ENCODE measurements at places on chromosomes 13 and 19.
A peak's percentile ranks its signal among the peaks of the same experiment; 100 is the strongest.

GRCh38 chr19:47673426-47673825 is 39.8 kb upstream of the EHD2 start:
- no peak for DNase-seq

DNA sequence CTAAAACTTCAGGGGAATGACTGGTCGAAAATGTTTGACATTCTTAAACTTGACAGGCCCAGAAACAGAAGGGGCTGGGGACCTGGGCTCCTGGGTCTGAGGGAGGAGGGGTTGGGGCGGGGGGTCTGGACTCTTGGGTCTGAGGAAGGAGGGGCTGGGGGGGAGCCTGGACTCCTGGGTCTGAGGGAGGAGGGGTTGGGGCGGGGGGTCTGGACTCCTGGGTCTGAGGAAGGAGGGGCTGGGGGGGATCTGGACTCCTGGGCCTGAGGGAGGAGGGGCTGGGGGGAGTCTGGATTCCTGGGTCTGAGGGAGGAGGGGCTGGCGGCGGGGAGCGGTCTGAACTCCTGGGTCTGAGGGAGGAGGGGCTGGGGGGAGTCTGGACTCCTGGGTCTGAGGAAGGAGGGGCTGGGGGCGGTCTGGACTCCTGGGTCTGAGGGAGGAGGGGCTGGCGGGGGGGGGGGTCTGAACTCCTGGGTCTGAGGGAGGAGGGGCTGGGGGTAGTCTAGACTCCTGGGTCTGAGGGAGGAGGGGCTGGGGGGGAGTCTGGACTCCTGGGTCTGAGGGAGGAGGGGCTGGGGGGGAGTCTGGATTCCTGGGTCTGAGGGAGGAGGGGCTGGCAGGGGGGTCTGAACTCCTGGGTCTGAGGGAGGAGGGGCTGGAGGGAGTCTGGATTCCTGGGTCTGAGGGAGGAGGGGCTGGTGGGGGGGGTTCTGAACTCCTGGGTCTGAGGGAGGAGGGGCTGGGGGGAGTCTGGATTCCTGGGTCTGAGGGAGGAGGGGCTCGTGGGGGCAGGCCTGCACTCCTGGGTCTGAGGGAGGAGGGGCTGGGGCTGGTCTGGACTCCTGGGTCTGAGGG is 5.5 kb upstream of the KLK6 start:
- DNase-seq, result no peak

GRCh38 chr13:48412881-48413351 is at the start of gene LPAR6:
Gene LPAR6, minus strand, starts transcription at chr13:48413113. Its CDS starts 690 bp downstream, at chr13:48412423.
- peak; percentile 62 for DNase-seq

DNA sequence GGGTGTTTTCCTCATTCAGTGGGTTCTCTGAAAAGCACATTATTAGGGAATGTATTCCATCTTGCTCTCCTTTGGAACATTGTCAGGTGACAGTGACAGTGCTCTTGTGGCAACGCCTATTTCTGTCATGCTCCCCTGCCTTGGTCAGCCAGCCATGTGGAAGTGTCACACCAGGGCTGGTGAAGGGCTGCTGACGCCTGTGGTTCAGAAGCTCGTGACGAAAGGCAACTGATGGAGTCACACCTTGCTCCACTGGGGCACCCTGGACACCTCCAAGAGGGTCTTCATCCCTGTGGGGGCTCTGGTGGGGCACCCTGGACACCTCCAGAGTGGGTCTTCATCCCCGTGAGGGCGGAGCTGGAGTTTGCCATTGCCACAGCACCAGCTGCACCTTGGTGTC is 68.9 kb upstream of the GPR183 start:
- DNase-seq, result no peak

DNA sequence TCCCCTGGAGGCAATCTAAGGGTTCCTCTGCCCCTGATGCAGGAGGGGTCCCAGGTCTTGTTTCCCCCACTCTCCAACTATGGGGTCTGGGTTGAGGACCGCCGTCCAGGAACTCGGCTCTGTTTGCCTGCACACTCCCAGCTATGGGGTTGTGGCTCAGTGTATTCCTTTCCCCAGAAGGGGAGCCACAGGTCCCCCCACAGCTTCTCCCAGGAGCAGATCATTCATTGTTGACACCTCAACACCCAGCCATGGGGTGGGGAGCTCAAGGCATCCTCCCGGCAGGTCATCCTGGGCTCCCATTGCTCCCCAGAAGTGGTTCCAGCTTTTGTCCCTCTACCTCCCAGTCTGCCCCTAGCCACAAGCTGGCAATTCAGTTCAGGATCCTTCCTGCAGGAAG is 975 bp downstream of the ZNF358 start:
- DNase-seq, result no peak

- DNase-seq, result peak; percentile 22
Observed at GRCh38 chr19:36041831-36042230, 9.2 kb upstream of the CLIP3 start.

DNA sequence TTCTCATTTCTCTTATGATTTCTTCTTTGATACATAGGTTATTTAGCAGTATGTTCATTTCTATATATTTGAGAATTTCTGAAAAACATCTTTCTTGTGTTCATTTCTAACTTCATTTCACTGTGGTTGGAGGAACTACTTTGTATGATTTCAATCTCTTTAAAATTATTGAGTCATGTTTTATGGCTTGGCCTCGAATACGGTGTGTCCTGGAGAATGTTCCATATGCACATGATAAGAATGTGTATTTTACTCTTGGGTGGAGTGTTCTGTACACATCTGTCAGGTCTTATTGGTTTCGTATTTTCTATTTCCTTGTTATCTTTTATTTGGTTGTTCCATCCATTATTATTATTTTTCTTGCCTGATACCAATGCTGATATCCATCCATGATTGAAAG is 22.9 kb downstream of the DNM2 start:
- no peak for DNase-seq

DNA sequence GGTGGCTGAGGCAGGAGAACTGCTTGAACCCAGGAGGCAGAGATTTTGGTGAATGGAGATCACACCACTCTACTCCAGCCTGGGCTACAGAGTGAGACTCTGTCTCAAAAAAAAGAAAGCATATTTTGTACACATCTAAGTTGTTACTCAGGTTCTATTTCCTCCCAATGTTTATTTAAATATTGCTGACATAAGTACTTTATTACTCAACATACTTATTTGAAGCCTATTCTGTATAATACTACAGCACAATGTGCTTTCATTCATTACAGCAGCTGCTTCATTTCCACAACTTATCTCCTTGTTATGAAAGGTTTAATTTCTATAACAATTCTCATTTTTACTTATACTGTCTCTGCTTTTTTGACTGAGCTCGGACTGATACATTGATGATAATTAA is 495.7 kb downstream of the SLITRK1 start:
- no peak for DNase-seq

GRCh38 chr13:73902296-73902695 is 231.9 kb downstream of the KLF12 start:
- DNase-seq, result no peak

DNA sequence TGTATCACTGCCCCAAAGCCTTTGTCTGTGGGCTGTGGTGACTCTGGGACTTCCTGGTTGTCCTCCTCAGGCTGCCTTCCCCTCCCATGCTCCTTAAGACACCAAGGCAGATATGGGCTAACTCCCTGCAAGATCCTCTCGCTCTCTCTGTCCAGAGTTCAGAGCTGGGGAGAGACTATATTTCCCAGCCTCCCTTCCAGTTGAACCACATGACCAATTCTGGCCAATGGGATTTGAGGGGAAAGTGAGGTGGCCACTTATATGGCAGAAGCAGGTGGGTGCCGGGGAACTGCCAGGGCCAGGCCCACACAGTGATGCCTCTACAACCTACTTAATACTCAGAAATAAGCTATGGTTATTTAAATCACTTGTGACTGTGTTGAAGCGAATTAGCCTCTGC is 16.2 kb upstream of the ANGPTL8 start:
- DNase-seq, result no peak

DNA sequence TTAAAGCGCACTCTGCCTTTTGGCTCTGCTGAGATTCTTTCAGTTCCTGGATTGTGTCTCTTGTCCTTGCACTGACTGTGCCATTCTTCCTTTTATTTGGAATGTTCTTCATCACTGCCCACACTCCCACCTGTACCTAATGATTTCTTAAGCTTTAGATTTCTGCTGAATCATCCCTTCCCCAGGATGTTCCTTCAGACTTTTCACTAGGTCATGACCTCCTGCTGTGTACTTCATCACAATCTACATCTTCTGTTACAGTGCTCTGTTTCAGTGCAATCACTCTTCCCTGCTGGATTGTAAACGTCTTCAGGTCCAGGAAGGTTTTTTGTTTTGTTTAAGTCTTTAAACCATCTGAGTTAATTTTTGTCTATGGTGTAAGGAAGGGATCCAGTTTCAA is 281.0 kb downstream of the ATP8A2 start:
- DNase-seq, result no peak

GRCh38 chr13:50236898-50237318 is 221.7 kb downstream of the KCNRG start:
- DNase-seq, result no peak

GRCh38 chr19:13865571-13866462 is 11.1 kb upstream of the NANOS3 start:
- peak; percentile 35 for DNase-seq

DNA sequence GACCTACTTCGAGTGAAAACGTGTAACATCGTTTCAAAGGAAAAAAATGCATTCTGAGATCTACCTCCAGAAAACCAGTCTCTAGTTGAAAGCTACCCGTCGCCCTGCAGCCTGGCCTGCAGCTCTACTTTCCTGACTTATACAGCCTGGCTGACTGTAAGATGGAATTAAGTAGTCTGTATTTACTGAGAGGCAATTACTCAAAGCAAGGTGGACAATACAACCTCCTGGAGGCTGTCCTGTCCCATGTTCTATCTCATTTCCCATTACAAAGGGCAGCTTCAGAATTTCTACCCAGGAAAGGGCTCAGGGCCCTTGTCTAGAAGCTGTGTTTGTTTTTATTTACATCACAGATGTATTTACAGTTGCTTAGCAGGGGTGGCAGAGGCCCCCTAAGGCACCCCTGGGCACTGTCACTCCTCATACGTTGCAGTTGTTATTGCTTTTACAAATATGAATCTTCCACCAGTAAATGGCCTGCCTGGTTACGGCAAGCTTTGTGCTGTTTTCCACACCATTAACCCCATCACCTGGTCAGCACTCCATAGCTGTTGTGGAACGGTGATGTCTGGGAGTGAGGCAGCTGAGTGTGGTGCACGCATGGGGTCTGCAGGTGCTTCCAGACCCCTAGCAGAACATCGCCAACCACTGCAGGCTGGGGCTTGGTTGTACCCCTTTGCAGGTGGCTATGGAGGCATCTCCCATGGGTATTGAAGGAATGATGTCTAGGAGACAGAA is 46.3 kb upstream of the MTIF3 start:
- DNase-seq, result no peak

DNA sequence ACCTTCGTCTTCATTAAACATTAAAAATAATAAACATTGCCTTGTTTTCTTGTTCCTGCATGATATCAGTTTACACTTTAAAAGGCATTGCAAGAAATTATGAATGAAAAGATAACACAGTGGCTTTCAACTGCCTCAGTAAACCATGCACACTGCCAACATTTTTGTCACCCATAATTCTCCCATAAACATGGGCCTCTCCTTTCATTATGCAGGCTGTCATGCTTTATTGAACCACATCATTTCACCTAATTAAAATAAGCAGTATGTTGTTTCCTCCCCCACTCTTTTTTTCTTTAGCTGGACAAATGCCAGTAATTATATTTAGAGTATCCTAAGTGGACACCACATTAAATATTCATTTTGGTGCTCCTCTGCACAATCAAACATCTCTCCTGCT is 1566.5 kb upstream of the SLC10A2 start:
- DNase-seq, result no peak

GRCh38 chr13:111186305-111186935 is 71.3 kb downstream of the ARHGEF7 start:
- peak; percentile 47 for DNase-seq

- DNase-seq, result no peak
Observed at GRCh38 chr13:33245505-33246158, 39.9 kb downstream of the STARD13 start.

- peak; percentile 58 for DNase-seq
Observed at GRCh38 chr13:106038752-106039151, 496.7 kb downstream of the EFNB2 start.

DNA sequence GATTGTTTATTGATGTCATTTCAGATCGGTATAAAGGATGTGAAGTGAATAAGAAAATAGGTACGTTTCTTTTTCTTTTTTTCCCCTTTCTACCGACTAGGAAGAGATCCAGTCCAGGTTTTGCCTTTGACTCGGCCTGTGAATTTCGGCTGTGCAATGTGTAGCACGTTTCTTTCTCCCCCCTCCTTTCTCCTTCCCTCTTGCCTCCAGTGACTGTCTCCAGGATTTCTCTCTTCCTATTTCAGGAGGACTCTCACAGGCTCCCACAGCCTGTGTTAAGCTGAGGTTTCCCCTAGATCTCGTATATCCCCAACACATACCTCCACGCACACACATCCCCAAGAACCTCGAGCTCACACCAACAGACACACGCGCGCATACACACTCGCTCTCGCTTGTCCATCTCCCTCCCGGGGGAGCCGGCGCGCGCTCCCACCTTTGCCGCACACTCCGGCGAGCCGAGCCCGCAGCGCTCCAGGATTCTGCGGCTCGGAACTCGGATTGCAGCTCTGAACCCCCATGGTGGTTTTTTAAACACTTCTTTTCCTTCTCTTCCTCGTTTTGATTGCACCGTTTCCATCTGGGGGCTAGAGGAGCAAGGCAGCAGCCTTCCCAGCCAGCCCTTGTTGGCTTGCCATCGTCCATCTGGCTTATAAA is at the start of gene GPC6:
Gene GPC6 (plus strand): TSS at position 185 of the 657 bp plus-strand sequence.
- peak; percentile 95 for DNase-seq

- no peak for DNase-seq
Observed at GRCh38 chr13:25847635-25848626, 203.9 kb downstream of the SHISA2 start.

DNA sequence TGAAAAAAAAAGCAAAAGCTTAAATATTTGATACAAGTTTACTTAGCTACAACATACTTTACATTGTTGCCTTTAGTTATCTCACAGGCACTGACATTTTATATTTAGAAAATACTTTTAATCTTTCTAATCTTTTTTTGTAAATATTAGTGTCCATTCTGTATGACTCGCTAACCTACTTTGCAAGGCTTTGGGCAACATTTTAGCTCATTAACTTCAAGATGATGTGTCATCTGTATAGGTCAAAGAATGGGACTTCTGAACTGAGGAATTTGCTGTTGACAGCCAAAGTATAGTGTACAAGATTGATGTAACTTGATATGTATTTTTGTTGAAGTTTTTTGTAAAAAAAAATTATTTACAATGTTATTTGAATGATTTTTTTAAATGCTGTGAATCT is 2.7 kb upstream of the C1QTNF9 start:
- DNase-seq, result no peak

GRCh38 chr13:45861322-45861721 is 9.8 kb upstream of the SIAH3 start:
- no peak for DNase-seq

- no peak for DNase-seq
Observed at GRCh38 chr13:100644371-100644770, 30.2 kb downstream of the TMTC4 start.

DNA sequence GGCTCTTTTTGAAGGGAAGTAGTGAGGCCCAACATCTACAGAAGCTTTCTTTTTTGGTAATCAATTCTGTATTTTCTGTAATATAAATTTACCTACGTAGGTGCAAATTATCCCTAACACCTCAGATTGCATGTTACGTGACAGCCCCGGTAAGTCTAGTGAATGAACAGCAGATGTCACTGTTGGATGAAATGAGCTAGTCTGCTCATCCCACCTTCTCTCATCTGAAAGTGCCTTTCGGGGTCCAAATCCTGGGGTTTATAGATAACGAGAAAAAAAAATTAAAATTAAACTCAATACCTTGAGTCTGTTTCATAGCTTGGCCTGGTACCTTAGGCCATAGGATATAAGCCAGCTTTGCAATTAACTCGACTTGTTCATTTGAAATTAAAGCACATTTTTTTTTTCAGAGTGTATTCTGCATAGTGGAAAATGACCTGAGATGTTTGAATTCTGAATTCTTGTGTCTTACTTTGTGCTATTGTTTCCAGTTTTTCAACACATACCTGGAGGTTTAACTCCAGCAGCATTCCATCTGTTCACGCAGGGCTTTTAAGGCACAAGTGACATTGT is 548.2 kb downstream of the GPC5 start:
- no peak for DNase-seq
